ENCODE measurements at places on chromosomes 11 and 22.

GRCh38 chr11:102154806-102155205 lies 44.6 kb downstream of the YAP1 start:
- DNase-seq, result no peak

- peak; percentile 77 for DNase-seq
Observed at GRCh38 chr11:76598426-76598839, 72.1 kb downstream of the LRRC32 start.

DNA sequence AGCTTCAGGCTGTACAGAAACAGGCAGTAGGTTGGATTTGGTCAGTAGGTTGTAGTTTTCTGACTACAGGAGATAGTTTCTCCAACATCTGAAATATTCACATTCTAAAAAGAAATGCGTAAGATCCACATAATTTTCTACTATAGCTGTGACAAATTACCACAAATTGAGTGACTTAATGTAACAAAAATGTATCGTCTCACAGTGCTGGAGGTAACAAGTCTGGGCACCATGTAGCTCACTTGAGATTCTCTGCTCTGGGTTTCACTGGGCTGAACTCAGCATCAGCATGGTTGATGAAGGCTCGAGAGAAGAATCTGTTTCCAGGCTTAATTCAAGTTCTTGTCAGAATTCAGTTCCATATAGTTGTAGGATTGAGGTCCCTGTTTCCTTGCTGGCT lies 350.9 kb upstream of the CCDC179 start:
- DNase-seq, result no peak

GRCh38 chr22:38963872-38964271 lies 6.5 kb downstream of the APOBEC3A start:
- DNase-seq, result no peak

DNA sequence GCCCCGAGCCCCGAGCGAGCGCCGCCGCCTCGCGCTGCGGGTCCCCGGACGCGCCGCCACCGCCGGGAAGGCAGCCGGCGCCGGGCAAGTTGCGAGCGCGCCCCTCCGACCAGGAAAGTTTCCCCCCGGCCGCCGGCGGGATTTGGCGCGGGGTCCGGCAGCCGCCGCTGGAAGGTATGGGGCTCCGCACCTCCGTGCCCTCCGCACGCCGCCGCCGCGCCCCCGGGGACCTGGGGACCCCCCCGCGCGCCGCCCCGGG lies 281 bp downstream of the TSPAN18 start:
- DNase-seq, result no peak

GRCh38 chr11:30753994-30754393 lies 167.8 kb upstream of the MPPED2 start:
- DNase-seq, result no peak

DNA sequence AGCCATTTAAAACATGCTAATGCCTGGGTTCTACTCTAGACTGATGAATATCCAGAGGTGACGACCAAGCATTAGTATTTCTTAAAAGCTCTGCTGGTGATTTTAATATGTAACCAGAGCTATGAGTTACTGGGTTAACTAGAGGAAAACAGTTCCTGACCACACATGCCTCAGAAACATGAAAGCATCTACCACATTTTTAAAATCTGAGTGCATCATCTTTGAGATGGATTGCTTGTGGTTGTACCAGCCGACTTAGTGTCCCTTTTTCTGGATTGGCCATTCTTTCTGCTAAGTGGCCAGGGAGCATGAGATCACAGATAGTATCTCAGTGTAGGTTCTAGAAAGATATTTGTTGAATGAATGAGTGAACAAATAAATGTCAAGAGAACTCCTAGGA lies 152.4 kb downstream of the NTM start:
- no peak for DNase-seq

GRCh38 chr11:110850846-110851245 lies 138.6 kb upstream of the ARHGAP20 start:
- DNase-seq, result no peak

GRCh38 chr11:44190883-44191230 lies 95.4 kb downstream of the EXT2 start:
- DNase-seq, result no peak

GRCh38 chr11:119369132-119369925 lies 12.2 kb downstream of the USP2 start:
- DNase-seq, result no peak

DNA sequence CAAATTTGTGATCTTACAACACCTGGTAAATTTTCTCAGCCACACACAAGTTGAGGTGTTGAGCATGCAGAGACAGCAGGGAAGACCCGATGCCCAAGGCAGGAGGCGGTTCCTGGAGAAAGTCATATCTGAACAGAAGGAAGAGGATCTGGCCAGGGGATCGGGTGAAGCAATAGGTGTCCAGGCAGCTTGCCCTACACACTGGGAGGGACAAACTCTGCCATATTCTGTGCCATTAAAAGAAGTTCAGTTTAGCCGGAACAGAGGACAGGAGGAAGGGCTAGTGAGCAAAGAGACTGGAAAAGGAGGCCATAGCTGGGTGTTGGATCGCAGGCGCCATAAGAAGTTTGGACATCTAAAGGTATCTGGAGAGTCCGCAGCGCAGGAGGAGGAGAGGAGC lies 76.5 kb downstream of the TMPRSS5 start:
- DNase-seq, result no peak

- DNase-seq, result no peak
Observed at GRCh38 chr11:8206251-8207079, 37.6 kb upstream of the RIC3 start.

GRCh38 chr11:42552786-42553185 lies 759.0 kb upstream of the API5 start:
- no peak for DNase-seq

DNA sequence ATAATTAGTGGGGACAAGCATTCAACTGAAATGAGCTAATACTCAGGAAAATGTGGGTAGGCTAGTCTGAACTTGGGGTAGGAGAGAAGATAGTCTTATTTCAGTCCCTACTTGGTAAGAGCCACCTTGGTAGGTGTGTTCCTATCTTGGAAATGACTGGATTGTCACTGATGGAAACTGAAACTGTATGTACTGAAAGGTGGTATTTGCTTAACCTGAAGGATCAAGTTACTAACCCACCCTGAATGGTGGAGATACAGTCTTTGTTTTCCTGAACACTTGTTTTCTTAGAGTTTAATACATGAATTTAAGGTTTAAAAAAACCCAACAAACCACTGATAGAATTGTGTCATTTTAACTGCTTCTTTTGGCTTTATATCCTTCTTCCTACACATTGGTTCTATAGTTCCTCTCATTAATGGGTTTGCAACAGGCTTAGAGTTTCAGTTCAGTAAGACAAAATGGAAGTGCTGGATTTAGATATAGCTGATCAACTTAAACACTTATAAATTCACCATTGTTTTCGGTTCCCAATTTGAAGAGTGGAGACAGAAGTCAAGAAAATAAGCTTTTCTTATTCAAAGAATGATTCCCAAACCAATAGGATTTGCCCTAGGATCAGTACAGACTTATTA lies 4.2 kb downstream of the FAR1 start:
- DNase-seq, result peak; percentile 13

DNA sequence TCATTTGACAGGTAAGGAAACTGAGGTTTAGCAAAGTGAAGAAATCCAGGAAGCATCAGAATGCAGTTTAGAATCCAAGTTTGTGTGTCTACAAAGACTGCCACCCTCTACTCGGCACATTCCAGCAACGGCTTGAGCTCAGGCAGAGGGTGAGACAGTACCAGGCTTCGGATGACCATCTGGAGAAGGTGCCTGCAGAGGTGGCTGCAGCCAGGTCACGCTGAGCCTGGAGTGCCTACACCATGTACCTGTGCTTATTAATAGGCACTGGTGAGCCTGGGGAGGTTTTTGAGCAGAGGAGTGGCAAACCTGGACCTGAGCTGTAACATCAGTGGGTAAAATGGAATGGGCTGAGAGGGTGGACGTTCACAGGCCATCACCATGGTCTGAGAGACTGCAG lies 4.7 kb downstream of the FXYD6 start:
- no peak for DNase-seq

DNA sequence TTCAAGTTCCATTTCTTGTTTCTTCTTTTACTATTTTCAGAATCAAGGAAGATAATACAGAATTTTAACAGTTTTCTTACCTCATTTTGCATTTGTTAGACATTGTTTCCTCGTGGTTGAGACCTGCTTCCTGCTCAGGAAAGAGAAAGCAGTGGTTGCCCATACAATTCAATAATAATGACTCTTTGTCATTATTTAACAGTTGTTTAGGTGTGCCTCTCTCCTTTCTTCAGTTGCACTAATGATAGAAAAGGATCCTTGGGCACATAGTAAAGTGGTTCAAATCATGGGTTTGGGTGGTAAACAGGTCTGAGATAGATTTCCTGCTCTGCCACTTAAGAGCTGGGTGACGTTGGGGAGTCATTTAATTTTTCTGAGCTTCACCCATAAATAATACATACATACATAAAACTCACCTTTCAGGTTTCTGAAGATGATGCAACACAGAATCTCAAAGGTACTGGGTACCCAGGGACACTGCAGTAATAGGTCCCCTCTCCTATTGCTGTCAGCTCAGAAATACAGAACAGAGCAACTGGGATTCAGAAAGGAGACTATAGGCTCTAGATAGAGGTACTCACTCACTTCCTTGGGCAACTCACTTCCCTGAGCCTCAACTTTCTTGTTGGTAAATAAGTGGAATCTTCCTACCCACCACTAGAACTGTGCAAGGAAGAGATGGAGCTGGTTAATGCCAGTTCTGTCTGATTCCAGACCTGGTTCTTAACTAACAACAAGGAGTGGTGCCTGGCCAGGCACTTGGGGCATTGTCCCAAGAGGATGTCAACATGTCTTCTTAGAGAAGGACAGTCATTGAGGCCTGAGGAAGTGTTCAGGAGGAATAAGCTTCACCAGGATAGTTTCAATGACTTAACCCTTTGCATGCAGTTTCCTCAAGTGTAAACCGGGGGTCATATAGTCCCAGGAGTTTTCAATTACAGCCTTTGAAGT lies 34.9 kb downstream of the CD44 start:
- no peak for DNase-seq

DNA sequence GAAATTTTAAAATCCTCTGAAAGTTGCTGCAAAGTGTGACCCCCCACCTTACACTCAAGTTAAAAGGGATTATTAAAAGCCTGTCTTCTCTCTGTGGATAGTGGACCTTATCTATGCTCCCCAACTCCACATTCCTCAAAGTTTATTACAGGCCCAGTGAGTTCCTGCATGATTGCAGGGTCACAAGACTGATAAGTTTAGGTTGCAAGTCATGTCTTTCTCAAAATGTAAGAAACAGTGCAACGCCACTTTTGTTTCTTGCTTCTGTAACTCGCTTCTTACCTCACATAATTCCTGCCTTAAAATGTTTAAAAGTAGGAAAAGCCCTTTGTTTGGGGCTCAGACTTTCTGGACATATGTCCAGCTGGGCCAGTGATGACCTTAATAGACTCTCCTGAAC lies 38.4 kb upstream of the GLYAT start:
- no peak for DNase-seq

GRCh38 chr11:130220311-130221035 lies 60.9 kb downstream of the ST14 start:
- DNase-seq, result no peak

DNA sequence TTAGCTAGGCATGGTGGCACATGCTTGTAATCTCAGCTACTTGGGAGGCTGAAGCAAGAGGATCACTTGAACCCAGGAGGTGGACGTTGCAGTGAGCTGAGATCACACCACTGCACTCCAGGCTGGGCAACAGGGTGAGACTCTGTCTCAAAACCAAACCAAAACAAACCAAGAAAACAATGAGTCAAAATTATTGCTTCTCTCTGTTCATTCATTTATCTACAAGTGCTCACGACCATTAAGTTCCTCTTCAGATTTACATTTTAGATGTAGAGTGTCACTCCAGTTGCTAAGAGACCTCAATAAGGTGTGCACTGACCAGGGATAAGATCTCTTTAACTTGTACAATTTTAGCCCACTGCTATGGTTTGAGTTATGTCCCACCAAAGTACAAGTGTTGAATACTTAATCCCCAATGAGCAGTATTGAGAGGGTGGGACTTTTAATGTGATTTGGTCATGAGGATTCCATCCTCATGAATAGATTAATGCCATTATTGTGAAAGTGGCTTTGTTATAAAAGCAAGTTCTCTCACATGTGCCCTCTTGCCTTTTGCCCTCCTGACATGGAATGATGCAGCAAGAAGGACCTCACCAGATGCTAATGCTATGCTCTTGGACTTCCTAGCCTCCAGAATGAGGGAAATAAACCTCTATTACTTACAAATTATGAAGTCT lies 7.8 kb downstream of the HNRNPUL2 start:
- no peak for DNase-seq

DNA sequence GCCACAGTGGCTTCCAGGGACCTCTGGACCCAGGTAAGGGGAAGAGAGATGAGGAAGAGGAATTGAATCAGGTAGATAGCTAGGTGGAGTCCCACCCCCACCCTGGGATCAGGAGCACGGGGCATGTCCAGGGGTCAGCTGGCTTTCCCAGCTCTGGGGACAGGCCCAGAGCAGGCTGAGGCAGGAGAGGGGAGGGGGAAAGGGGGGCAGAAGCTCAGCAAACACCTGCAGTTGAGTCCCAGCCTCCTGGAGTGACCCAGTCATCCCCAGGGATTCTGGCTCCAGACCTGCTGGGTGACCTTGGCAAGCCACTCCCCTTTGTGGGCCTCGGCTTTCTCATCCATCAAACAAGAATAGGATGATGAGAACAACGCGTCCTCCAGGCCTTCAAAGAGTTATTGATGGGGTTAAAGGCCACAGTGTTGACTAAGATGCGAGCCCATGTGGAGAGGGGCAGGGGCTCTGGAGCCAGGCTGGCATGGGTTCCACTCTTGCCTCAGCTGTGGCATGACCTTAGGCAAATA lies 16.0 kb downstream of the STARD10 start:
- no peak for DNase-seq

DNA sequence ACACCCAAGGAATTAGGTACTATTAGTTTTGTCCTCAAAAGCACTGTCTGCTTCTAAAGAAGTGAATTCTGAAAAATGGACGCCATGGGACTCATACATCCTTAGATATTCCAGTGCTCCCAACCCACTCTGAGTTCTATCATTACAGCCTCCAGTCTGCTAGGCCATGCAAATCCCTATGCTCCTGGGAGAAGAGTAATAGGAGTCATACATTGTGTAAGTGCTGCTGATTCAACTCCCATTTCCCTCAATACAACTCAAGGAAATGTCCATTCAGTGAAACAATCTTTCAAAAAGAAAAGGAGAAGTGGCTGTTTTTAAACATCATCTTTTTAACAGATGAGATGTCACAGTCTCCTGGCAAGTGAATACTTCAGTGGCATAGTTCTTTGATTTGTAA lies 590.2 kb upstream of the LRRC4C start:
- no peak for DNase-seq

GRCh38 chr11:69816671-69817070 lies 2.5 kb downstream of the FGF3 start:
- no peak for DNase-seq

- DNase-seq, result no peak
Observed at GRCh38 chr11:47928426-47928825, 51.9 kb upstream of the PTPRJ start.

DNA sequence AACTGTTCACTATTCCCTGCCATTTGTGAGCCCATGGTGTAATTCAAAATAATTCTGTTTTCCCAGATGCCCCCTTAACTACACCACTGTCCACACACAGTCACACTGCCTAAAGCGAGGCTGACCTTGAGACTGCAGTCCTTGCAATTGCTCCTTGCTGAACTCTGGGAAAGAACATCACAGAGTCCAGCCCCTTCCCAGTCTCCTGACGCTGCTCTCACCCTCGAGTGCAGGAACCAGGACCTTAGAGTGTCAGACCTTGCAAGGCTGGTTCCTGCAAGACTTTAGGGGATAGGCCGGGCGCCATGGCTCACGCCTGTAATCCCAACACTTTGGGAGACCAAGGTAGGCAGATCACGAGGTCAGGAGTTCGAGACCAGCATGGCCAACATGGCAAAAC lies 33.6 kb downstream of the AHNAK start:
- no peak for DNase-seq

GRCh38 chr11:61564936-61565696 lies 15.8 kb downstream of the SYT7 start:
- no peak for DNase-seq

GRCh38 chr11:35227576-35228327 lies 88.8 kb downstream of the CD44 start:
- DNase-seq, result no peak
